Spinal cord (tissue), 10 donors: ENCODE measurements at places on chromosomes 2 and 18. TPM values are rescaled to one million over a fixed set of nuclear protein-coding genes. Genes with fewer than 3 reads are reported as not detected.
A peak's percentile ranks its signal among the peaks of the same experiment; 100 is the strongest.

- no peak for DNase-seq
- H3K27me3 ChIP-seq, result no peaks in the 10 kb centered on the region
- no peaks in the 10 kb centered on the region for H3K36me3 ChIP-seq
- no peak overlapping the region for H3K27ac ChIP-seq
- H3K4me3 ChIP-seq, result no peak overlapping the region
- H3K4me1 ChIP-seq, result no peaks in the 10 kb centered on the region
Measured at GRCh38 chr2:155178921-155179320, 480.4 kb downstream of the KCNJ3 start.

DNA sequence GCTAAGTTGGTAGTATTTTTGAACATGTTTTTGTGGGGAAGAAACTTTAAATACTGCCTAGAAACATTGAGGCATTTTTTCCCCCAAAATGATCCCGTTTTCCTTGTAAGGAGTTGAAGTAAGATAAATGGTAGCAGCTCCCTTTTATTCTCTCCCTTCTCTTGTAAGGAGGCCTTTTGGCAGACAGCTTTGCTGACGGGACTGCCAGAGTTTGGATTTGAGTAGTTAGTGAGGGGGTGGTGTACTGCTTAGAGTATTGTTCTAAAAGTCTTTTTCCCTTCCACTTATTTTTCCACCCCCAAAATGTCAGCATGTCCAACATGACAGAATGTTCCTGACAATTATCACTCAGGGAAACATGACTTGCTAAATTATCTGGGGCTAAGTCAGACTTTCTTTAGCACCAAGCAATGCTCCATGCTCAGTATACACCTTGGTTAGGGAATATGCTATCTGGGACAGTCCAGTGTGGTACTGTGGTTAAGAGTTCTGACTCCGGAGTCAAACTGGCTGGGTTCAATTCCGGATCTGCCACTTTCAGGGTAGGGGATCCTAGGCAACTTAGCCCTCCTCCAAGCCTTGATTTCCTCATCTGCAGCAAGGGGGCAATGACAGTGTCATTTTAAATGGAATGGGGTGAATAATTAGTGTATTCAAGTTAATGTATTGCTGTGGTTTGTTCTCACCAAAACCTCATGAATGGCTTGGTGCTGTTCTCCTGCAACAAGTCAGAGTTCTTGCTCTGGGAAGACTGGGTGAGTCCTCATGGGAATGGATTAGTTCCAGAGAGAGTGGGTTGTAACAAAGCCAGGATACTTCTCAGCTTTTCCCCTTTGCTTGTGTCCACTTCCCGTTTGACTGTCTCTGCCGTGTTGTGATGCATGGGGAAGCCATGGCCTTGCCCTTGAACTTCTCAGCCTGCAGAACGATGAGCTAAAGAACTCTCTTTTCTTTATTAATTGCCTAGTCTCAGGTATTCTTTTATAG lies 116.2 kb downstream of the TANC1 start:
- no peak overlapping the region for H3K4me3 ChIP-seq
- peak overlapping the region; percentile 64 for H3K27ac ChIP-seq
- peaks cover 18% of the 10 kb centered on the region for H3K4me1 ChIP-seq
- no peaks in the 10 kb centered on the region for H3K27me3 ChIP-seq

Gene NR4A2
- total RNA-seq, result 6.4 TPM

DNA sequence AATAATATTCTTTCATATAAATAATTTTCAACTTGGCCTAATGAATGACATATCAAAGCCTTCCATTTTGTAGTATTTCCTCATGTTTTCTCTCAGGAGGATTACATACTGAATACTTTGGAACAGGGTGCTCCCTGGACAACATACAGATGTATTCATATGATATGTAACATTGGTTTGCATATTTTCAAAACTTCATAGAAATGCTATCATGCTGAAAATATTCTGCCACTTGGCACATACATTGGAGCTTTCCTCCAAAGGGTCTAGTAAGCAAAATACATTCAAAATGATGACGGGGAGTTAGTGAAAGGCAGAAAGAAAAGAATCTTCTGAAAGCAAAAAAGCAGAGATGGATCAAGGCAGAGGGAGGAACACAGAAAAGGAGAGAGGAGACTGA lies 38.1 kb upstream of the RTN4 start:
- H3K4me3 ChIP-seq, result no peak overlapping the region
- no peaks in the 10 kb centered on the region for H3K4me1 ChIP-seq
- DNase-seq, result no peak
- H3K27me3 ChIP-seq, result no peaks in the 10 kb centered on the region
- no peak overlapping the region for H3K27ac ChIP-seq

DNA sequence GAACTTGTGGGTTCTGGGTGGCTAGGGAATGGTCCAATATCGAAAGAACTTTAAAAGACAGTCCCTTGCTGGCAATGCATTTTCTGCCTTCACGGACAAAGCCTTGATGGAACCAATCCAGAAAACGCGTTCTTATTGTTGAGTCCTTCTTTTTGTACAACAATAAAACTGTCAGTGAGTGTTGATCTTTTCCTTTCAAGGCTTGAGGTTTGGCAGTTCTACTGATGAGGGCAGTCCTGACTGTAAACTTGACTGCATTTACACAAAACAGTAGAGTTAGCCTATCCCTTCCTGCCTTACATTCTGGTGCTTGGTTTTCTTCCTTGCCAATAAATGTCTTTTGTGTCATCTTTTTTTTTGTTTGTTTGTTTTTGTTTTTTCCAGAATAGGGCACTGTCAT lies 2.5 kb upstream of the UGT1A7 start:
- H3K36me3 ChIP-seq, result no peaks in the 10 kb centered on the region
- no peak for DNase-seq
- no peaks in the 10 kb centered on the region for H3K4me1 ChIP-seq
- H3K27me3 ChIP-seq, result no peaks in the 10 kb centered on the region
- H3K27ac ChIP-seq, result no peak overlapping the region

Gene TMEM247
- not detected for total RNA-seq

Gene PARD6G
- total RNA-seq, result 20.3 TPM

- H3K36me3 ChIP-seq, result no peaks in the 10 kb centered on the region
- no peak for DNase-seq
- H3K4me3 ChIP-seq, result no peak overlapping the region
- no peaks in the 10 kb centered on the region for H3K4me1 ChIP-seq
- H3K27me3 ChIP-seq, result no peaks in the 10 kb centered on the region
Measured at GRCh38 chr2:151305129-151305691, 15.7 kb upstream of the NMI start.

Gene CNDP1
- total RNA-seq, result 2.4 TPM

- H3K4me1 ChIP-seq, result no peaks in the 10 kb centered on the region
- no peaks in the 10 kb centered on the region for H3K27me3 ChIP-seq
- H3K4me3 ChIP-seq, result no peak overlapping the region
- H3K36me3 ChIP-seq, result no peaks in the 10 kb centered on the region
Measured at GRCh38 chr2:142531377-142531776, 346.1 kb upstream of the KYNU start.
